Uterus (tissue), 4 donors: ENCODE measurements at places on chromosomes 4 and X. TPM values are rescaled to one million over a fixed set of nuclear protein-coding genes. Genes with fewer than 3 reads are reported as not detected.

GRCh38 chr4:159273141-159273438, 170.2 kb downstream of the RAPGEF2 start:
- peak; percentile 26 for DNase-seq

GRCh38 chr4:99891351-99891750, 2.9 kb downstream of the LAMTOR3 start:
- no peak for DNase-seq

GRCh38 chrX:32448320-32448719, 763.0 kb downstream of the DMD start:
- DNase-seq, result no peak

DNA sequence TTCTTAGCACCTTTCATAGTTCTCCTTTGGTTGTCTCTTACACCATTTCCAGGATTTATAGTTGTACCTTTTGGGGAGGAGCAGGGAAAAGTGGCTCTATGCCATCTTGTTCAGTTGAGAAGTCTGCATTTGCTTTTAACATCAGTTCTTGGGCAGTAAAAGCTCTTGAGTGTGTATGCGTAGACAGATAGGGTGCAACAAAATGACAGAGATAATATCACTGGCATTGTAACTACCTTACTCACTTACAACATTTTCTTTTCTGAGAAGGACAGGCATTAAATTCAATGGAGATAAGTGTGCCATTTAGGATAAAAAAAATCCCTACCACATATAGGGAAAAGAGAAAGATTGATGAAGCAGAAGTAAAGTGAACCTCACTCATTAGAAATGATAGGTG, 38.9 kb downstream of the ADGRG4 start:
- DNase-seq, result no peak

DNA sequence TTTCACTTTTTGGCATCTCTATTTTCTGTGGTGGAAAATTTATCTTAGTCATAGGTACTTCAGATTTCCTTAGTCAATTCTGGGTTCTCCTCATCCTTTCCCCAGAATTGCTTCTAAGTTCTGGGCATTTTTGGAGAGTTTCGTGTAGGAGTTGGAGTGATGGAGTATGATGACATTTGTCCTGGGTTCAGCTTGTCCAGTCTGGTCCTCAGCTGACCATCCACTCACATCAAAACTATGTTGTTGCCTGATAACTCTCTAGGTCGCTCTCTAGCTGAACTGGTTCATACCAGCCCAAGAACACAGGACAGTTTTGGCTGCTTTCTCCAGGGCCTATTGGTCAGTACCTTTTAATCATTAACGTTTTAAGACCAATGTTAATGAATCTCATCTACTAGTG, 13.2 kb downstream of the PTTG2 start:
- DNase-seq, result no peak

DNA sequence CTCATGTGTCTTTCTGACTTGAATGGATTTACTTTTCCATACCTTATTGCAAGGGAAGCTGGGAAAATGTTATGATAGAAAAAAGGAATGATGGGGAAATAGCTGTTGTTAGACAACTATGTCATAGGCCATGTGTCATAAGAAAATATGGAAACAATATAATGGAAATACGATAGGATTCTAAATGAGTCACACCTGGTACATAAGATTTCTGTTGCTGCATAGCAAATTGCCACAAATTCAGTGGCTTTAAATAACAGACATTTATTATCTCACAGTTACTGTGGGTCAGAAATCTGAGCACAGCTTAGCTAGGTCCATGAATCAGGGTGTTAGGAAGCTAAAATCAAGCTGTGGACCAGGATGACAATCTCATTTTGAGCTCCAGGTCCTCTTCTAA, 44.6 kb upstream of the ANKRD50 start:
- DNase-seq, result no peak

DNA sequence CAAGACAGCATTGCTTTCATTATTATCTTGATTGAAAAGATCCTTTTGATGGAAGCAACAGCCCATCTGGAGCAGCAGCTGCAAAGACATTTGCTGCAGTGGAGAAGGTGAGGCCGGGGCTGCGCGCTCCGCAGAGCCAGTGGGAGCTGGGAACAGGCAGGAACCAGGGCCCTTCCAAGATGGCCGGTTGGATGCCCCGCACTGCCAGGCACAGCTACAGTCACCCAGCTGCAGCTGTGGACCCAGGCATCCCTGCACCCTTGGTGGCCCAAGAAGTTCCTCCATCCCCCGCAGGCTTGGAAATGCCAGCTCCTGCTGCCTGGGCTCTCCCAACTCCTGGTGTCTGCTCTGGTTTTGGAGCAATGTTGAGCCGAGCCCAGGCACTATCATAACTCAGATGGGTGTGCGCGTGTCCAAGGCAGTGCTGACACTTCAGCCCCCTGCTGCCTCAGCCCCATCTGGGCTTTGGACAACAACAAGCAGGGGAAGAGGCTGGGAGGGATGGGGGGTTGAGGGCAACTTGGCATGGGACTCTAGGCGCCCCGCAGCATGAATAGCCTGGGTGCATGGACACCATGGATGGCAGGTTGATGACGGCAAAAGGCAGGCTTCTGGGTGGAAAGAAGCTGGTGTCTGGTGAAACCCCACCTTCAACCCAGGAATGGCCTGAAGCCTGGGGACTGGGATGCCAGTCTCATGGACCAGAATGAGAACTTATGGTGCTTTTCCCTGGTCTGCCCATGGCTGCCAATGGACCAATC, 371.8 kb downstream of the FSTL5 start:
- no peak for DNase-seq

Gene DDX3X
- 199 TPM for total RNA-seq

- DNase-seq, result no peak
These were observed 18.1 kb downstream of the TMEM175 start for GRCh38 chr4:950136-951020.

DNA sequence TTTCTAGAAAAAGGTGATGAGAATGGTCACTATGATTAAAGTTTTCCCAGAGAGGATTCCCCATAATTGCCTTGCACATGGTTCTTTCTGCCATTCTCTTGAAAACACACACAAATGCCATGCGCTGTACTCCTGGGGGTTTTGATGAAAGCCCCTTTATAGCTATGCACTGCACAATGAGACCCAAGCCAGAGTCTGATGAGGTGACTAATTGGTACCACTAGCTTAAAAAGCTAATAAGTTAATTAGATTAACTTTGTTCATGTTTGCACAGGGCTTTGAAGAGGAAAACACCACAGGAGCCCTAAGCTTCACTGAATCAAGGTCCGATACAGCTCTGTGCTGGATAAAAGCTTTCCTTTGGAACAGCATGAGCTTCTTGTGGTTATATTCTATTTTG, 132.2 kb downstream of the NKX6-1 start:
- no peak for DNase-seq

- DNase-seq, result peak; percentile 31
These were observed 24.3 kb upstream of the CD38 start for GRCh38 chr4:15753786-15754185.

DNA sequence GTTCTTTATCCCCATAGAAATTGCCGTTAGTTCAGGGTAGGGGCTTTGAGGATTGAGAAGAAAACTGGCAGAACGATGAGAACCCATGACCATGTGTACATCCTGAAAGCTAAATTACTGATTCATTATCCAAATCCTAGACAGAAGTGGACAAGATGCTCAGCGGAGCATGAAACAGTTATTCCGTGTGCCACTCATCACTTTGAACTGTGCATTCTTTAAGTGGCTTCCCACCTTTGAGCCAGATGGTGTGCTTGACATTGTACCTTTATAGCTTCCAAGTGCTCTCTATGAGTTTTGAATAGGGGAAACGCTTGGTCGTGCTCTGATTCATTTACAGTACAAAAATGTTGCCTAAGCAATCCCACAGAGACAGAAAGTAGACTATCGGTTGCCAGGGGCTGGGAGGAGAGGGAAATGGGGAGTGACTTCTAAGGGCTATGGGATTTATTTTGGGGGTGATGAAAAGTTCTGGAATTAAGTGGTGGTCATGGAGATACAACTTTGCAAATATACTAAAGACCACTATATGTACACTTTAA, 100.0 kb downstream of the DOCK11 start:
- no peak for DNase-seq

GRCh38 chr4:21134994-21135393, 434.7 kb downstream of the PACRGL start:
- no peak for DNase-seq

DNA sequence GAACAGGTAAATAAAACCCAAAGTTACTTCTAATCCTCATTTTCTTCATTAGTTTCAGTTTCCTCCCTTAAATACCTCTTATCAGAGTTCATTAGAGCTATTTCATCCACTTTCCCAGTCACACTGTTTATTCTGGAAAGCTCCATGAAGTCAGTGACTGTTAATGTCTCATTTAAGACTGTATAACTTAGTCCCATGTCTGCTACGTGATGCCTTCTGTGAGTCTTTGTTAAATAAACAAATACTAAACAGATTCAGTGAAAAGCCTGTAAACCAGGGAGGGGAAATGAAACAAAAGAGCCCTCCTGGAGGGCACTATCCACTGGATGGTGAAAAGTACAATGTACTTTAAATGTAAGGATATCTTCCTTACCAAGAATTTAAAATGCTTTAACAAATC, 24.7 kb downstream of the ACE2 start:
- DNase-seq, result no peak

Gene TNMD
- not detected for total RNA-seq
